Activated CD4-positive, alpha-beta memory T cell treated with anti-CD3 and anti-CD28 coated beads for 36 hours (primary cell): ENCODE measurements at places on chromosomes 1 and 21. TPM values are rescaled to one million over a fixed set of nuclear protein-coding genes. Genes with fewer than 3 reads are reported as not detected.

- DNase-seq = no peak
Observed at GRCh38 chr1:6672558-6672957, 29.1 kb downstream of the DNAJC11 start.

The TRIM45 gene
- total RNA-seq = 0.69 TPM

GRCh38 chr1:166947398-166948043 is 27.8 kb downstream of the ILDR2 start:
- peak; percentile 11 for DNase-seq

The FUCA1 gene
- total RNA-seq = 5.4 TPM

DNA sequence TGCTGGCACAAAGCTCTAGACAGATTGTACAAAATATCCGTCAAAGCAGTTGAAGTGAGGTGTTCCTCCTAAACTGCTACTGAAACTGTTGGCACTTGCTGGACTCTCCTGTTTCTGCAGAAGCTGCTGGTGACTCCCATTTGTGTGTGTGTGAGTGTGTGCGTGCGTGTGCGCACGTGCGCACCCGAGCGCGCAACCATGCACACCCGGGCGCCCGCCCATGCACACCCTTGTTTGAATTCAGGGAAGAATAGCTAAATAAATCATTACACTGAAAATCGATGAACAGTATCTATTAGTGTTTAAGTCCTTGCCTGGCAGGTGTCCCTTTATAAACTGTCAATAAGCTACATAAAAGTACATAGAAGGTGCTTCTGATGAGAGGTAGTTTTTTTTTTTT is 156.4 kb upstream of the B3GALT2 start:
- no peak for DNase-seq

GRCh38 chr1:165581926-165582325 is 38.1 kb downstream of the LRRC52 start:
- DNase-seq = no peak

The VPS45 gene
- 28.3 TPM for total RNA-seq

DNA sequence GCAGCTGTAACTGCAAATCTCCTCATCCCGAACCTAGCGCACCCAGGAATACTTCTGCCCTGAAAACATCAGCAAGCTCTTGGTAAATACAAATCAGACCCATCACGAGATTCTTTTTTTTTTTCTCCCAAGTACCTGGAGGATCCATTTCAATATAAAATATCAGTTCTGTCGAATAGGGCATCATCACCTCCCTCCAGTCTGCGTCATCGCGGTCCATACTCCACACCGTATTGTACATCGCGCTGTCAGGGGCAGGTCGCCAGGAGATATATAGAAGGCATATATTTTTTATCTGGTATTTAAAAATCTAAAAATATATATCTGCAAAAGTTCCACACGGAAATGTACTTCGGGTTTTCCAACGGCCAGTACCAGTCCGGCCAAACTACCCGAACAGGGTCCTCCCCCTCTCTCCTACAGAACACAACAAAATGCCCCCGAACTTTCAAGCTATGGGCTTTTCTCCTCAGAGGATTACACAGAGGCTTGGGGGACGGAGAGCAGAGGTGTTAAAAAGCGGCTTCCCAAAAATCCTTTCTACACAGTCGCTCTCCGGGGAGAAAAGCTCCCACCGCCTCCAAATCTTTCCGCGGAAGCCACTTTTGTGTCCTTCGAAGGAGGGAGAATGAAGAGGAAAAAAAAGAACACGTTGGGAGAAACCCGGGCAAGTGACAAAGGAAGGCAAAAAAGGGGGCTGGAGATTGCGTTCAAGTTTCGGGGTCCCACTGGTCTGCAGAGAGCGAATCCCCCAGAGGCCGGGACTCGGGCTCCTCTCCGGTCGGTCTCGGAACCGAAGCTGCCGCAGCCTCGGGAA is 509 bp downstream of the PIK3R3 start:
- peak; percentile 43 for DNase-seq

DNA sequence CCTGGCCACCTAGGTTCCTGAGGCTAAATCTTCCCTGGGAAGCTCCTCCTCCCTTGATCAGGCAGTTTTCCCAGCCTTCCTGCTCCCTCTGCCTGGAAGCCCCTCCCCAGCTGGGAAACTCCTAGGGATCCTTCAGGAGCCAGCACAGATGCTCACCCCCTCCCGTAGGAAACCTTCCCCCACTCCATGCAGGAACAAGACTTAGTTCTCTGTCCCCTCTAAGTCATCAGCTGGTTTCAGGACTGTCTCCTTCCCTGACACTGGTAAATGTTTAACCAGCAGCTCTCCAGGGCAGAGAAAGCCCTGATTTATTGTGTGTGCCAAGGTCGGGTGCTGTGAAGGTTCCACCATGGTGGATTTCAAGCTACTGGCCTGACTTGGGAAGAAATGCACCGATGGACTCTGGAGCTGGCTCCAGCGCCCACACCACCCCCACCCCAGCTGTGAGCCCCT is 25.0 kb downstream of the TTC39A start:
- DNase-seq = no peak
